ENCODE measurements at places on chromosomes 7 and 10.

GRCh38 chr10:126561294-126561920 lies 109.1 kb downstream of the C10orf90 start:
- DNase-seq: no peak

- DNase-seq: no peak
These were observed 156.3 kb upstream of the SEMA3C start for GRCh38 chr7:81075150-81075549.

GRCh38 chr10:72016608-72017300 lies 52.6 kb downstream of the CHST3 start:
- no peak for DNase-seq

DNA sequence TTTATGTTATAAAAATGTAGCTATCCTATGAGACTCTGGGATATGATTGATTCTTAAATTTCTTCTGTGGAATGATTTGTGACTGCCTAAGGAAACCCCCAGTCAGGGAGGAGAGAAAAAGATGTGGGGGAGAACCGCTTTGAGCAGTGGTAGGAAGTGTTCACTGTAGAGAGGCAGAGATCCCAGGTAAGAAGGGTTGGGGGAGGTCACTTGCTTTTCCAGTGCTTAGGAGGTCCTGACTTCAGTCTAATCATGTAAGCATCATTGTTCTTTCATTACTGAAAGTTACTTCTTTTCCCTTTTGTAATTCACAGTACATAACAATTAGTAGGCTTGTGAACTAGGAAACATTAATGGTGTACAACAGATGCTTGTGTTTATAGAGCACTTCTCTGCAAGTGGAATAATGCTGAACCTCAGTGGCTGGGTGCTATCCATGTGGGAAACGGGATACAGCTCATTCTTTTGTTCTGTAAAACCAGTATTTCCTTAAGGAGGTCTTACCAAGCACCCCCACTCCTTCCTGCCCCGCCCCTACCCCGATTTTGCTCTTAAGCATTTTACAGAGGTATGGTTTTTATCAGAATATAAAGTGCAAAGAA lies 165.4 kb downstream of the ST7 start:
- DNase-seq: no peak

- DNase-seq: no peak
These were observed 27.9 kb downstream of the DUSP5 start for GRCh38 chr10:110525349-110526260.

- DNase-seq: no peak
These were observed 157.0 kb downstream of the MDFIC start for GRCh38 chr7:115078851-115079250.

DNA sequence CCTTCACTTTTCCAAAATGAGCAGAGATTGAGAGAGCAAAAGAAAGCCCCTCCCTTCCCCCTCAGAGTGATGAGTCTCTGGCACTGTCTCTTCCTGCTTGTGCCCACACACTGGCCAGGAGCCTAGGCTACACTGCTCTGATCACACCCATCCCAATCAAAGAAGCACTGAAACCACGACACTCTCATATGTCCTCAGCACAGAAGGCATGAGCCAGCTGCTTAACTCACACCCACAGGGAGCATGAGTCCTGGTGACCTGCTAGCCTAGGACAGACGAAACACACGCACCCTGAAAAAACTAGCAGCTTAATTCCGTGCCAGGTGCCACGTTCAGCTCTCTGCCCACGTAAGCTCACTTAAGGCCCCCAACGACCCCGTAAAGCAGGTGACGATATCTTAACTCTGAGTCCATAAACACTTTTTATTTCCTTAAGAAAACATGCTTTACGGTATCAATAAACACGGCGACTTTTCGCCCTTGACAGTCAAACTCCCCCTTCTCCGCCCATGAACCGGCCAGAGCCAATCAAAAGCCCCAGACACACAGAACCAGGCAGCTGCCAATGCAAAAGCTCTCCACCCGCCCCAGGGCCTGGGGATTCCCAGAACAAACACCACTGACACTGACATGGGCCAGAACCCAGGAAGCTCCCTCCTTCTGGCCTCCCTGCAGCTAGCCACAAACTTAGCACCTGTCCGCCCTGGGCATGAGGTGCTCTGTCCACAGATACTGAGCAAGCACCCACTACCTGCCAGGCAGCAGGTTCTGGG lies 69.0 kb downstream of the TNRC18 start:
- no peak for DNase-seq

GRCh38 chr10:15211464-15211979 lies 43.0 kb upstream of the NMT2 start:
- DNase-seq: no peak

DNA sequence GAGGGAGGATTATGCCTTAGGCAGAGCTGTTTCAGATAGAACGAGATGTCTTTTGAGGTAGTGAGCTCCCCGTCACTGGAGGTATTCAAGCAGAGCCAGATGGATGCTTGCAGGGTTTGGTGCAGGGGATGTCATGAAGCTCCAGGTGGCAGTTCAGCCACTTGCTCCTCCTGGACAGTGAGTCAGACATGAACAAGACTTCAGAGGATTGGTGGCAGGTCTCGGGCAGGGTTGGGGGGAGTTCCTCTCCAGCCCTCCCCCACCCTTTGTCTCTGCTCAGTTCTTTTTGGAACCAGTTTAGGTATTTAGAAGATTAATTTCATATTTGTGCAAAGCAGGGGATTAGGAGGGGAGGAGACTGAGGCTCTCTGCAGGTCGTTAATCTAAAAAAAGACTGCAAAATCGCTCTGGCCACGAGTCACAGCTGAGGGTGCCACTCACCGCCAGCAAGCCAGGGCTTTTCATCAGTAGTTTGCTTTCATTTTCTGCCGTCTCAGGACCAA lies 21.5 kb upstream of the MYL10 start:
- DNase-seq: no peak

- DNase-seq: no peak
These were observed 40.2 kb upstream of the PRSS58 start for GRCh38 chr7:142298009-142298408.

DNA sequence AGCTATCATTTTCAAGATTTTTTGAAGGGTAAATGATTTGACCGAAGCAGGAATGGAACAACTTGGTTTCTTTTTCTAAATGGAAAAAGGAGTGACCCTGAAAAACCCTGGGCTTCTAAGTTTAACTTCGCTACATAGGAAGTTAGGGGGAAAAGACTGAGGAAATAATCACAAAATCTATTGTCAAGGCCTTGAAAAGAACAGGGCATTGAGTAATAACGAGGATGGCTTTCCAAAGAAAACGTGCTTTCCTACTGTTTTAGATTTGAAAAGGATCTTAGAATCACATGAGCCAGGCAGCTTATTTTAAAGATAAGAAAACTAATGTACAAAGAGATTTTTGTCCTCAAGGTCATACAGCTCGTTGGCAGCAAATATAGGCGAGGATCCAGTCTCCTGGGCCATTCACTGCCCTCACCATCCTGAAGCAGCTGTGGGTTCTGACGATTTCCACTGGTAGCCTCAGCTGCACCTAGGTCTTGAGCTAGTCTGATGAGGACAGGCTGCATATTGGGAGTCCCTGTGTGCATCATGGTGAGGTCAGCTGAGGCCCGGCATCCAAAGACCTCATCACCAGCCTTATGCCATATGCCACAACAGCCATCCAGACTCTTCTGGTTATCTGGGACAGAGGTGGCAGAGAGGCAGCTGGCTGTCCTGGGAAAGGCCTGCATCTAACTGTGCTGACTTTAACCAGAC lies 384.7 kb upstream of the NRP1 start:
- DNase-seq: no peak

GRCh38 chr10:93390306-93391090 lies 91.6 kb downstream of the MYOF start:
- DNase-seq: no peak
